ENCODE measurements at places on chromosomes 3 and 15.

DNA sequence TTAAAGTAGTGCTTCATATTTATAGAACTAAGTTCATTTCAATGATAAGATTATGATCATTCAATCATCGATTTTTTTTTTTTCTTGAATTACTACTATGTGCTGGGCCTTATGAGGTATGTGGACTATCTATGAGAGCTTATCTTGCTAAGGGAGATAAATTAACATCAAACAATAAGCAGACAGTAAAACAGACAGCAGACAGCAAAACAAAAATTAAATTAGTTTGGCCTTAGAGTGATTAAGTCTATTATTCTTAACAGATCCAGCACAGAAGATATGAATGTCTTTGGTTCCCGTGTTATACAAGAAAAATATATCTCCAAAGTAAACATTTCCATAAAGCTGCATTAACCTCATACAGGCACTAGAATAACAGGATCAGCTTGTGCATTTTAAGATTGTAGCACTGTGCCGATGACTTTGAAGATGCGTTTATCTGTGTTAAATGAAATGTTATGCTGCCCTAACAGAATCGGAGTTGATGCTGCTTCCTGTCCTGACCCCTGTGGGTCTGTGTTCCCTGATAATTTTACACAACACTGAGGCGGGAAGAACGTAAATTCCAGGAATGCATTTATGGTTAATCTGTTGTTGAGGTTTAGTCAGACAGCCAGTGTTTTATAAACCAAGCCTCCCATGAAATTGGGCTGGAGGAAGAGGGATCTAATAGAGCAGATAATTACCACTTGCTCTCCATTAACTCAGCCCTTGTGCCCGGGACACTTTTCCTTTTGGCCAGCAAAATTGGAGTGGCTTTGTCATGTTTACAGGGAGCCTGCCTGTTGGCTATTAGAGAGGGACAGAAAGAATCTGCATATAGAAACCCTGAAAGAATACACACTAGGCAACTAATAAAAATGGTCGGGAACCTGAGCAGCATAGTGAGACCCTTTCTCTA lies 80.8 kb downstream of the GHSR start:
- DNase-seq = no peak

DNA sequence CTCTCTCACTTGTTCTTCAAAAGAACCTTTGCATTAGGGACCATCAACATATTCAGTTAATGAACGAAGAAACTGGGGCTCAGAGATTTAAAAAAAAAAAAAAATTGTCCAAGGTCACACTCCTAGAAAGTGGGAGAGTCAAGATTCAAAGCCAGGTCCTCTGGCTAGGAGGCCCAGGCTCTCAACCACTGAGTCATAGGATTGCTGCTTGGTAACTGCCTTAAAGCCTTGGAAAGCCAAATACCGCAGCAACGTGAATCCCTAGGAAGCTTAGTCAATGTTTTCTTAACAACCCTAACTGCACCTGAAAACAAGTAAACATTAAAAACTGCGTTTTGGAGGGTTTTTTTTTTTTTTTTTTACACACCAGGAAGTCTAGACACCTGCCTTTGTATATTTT lies 156.8 kb downstream of the WNT5A start:
- DNase-seq = no peak

DNA sequence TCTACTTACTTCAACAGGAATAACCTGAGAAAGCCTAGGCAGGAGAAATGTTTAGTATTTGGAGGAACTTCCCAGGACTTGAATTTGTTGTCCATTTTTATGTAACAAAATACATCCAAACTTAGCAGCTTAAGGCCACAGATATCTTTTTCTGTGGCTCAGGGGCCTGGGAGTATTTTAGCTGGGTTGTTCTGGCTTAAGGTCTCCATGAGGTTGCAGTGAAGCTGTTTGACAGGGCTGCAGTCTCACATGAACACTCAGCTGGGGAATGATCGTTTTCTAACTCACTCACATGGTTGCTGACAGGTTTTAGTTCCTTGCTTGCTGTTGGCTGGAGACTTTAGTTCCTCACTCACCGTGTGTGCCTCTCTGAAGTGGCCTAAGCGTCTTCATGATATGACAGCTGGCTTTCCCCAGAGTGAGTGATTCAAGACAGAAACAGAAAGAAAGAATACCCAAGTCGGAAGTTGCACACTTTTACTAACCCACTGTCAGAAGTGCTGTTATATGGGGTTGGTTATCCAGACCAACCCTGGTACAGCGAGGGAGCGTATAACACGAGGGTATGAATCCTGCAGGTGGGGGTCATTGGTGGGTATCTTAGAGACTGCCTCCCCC lies 229.7 kb upstream of the TBL1XR1 start:
- no peak for DNase-seq

- DNase-seq = no peak
Measured at GRCh38 chr3:16328124-16328523, 63.1 kb downstream of the OXNAD1 start.

- no peak for DNase-seq
Measured at GRCh38 chr3:197542741-197543454, 12.9 kb downstream of the BDH1 start.

DNA sequence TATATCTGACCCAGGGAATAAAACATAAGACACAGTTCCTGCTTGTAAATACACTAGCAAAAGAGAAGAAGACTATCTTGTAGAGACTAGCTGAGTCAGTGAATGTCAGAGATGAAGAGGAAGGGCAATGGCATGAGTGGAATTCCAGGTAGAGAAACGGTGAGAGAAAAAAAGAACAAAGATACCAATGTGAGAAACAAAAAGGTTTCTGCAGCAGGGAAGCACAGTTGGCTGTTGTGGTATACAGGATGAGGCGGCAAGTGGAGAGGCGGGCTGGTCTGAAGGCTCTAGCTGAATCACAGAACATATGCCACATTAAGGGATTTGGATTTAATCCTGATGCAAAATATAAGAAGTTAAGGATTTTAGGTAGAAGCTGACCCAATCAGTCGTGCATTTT lies 17.1 kb upstream of the TASOR start:
- no peak for DNase-seq

All from activated naive CD4-positive, alpha-beta T cell (primary cell).